CD4-positive, alpha-beta T cell treated with Interleukin-15 for 1 hour (primary cell): ENCODE measurements at places on chromosomes 5 and 9.

DNA sequence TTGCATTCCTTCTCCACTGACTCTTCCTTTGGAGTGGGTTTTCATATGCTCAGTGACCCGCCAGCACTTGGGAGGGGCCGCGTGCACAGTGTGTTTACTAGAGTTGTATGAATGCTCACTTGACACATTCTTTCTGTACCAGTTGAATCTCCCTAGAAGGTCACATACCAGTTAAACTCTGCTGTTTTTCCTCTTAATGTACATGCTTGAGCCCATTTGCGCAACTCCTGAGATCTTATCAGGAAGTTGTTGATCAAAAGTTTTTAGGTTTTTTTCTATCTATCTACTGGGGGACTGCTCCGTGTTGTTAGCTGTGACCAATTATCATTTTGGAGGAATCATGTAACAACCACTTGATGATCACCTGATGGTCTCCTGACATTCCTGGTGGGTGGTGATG is 392.7 kb downstream of the CDH9 start:
- no peak for DNase-seq

GRCh38 chr5:97131921-97132320 is 10.5 kb downstream of the LIX1 start:
- no peak for DNase-seq

- DNase-seq = peak; percentile 85
Measured at GRCh38 chr9:114930056-114930812, at the start of gene TNFSF8. Gene TNFSF8, minus strand, starts transcription at chr9:114930591. Its CDS starts 288 bp downstream, at chr9:114930303.

GRCh38 chr9:136675477-136676296 is 11.6 kb downstream of the AGPAT2 start:
- no peak for DNase-seq

DNA sequence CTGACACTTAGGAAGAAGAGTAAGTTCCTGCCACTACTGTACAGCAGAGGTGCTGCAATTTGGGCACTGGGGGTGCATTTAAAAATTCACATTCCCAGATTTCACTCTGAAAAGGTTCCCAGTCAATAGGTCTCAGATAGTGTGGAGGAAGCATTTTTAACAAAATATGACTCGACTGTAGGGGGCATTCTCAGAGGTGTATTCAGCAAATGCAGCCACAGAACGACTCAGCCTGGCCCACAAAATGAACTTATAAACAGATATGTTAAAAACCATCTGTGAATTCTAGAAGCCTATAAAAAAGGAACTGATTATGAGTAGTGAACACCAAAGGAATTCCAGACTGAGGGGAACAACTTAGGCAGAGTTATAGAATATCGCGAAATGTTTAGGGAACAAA is 31.1 kb downstream of the MLLT3 start:
- DNase-seq = no peak

DNA sequence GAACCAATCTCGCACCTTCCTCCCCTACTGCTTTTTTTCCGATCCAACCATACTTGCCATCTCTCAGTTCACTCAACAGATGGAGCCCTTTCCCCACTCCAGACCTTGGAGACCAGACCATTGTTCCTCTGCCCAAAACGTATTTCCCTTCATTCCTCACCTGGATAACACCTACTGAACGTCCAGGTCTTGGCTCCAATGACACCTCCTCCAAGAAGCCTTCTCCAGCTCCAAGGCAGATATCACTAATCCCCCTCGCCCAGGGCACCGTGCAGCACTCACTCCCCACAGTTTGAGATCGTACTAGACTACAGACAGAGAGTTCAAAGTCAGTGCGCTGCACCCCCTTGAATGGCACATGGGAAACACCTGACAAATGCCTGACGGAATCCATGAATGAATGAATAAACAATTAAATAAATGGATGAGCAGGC is 47.1 kb upstream of the AKNA start:
- DNase-seq = no peak
